Inflammatory macrophage treated with lipopolysaccharide for 1 hour (primary cell): ENCODE measurements at places on chromosomes 5 and 9.
A peak's percentile ranks its signal among the peaks of the same experiment; 100 is the strongest.

GRCh38 chr5:8730194-8730593 lies 815.7 kb downstream of the SEMA5A start:
- DNase-seq, result no peak

DNA sequence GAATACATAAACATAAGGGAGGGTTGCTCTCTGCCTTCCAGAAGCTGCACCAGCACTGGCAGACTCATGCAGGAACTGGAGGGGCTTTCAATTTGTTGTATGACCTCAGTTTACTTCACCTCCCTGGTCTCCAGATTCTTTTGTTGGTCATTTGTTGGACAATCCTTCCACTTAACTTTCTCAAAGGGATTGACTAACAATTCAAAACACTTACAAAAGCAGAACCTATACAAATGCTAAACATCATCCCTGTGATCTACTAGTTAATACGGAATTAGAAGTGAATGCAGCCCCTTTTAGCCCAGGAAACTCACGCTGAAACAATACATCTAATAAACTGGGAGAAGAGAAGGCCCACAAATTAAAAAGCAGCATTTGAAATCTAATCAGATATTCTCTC lies 404.6 kb upstream of the BRINP1 start:
- no peak for DNase-seq

DNA sequence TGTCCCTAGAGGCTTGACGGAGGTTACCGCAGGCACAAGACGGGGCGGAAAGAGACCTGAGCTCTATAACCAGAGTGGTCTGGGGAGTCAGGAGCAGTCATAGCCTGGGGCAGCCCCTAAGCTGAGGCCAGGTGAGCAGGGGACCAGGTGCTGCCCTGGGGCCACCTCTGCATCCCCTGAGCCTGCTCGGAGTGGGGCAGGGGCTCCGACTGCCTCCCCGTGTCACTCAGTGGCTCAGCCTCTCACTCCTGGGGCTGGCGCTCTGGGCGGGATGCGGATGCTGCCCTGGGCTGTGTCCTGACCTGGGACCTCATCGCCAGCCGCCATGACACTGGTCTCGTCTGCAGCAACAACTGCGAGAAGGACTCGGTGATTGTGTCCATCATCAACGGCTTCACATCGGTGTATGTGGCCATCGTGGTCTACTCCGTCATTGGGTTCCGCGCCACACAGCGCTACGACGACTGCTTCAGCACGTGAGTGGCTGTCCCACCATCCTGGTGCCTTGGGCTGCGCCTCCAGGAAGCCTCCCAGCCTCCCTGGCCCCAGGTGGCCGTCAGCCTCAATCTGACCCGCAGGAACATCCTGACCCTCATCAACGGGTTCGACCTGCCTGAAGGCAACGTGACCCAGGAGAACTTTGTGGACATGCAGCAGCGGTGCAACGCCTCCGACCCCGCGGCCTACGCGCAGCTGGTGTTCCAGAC lies 8.8 kb upstream of the SLC6A18 start:
- DNase-seq, result no peak

DNA sequence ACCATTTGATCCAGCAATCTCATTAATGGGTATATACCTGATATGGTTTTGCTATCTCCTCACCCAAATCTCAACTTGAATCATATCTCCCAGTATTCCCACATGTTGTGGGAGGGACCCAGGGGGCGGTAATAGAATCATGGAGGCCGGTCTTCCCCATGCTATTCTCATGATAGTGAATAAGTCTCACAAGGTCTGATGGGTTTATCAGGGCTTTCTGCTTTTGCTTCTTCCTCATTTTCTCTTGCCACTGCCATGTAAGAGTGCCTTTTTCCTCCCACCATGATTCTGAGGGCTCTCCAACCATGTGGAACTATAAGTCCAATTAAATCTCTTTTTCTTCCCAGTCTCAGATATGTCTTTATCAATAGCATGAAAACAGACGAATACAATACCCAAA lies 74.5 kb upstream of the APC start:
- DNase-seq, result peak; percentile 15

DNA sequence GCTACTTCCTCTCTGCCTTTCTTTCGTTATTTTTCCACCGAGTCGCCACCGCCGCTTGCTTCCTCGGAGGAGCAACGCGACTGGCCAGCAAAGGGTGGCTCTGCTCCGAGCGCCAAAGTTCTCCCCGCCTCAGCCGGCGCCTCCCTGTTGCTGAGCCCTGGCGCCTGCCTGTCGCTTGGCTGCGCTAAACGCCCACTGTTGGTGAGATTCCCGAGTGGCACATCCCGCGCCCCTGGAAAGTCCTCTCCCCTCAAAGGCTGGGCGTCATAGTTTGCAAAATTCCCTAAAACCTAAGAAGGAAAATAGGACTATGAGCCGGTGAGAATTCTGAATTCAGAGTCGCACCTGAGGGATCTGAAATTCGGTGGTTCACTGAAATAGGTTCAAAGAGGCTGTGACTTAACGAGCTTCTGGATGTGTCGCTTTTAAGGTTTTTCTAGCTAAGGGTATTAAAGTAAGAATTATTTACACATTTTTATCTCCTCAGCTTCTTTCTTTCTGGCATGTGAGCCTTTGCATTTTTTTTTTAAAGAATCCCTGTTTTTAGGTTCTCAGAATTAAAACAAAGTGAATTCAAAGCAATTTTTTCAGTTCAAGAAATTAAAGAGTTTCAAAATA lies at the start of gene GRIN3A:
Gene GRIN3A, minus strand, starts transcription at position 82 of the 618 bp plus-strand sequence. CDS start 668 bp downstream, outside the sequence.
- no peak for DNase-seq

DNA sequence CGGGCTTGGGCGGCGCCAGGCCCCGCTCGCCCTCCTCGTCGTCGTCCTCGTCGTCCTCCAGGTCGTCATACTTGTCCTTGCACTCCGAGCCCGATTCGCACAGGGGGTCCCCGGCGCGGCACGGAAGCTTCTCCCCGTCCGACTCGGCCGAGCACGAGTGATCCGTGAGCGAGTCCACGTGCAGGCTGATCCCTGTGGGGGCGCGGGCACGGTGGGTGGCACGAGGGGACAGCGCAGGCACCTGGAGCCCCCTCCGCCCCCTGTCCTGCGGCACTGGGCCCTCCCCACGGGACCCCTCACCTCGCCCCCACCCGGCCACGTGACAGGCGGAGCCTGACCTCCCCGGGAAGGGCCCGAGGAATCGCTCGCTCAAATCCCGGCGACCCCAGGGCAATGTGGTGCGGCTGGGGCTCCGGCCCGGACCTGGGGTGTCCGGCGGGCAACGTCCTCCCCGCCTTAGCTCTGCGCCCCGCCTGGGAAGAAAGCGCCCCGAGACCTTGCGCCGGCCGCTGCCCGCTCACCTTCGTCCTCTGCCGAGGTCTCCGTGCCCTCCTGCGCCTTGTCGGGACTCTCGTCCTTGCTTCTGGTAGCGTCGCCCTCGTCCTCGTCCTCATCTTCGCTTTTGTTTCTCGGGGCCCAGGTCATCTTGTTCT lies 2.5 kb downstream of the IRX2 start:
- DNase-seq, result no peak

DNA sequence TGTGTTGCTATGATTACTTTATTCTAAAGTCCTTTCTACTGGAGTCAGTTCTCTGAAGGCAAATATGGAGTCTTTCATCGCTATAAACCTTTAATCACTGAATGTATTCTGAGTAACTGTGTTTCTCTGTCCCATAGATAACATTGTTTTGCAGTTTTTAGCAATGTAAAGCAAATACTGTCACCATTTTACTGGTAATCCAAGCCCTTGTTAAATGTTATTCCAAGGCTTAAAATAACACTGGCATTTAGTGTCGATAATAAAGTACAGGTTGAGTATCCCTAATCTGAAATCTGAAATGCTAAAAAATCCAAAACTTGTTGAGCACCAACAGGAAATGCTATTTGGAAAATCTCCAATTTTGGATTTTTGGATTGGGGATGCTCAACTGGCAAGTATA lies 24.6 kb downstream of the CCNH start:
- no peak for DNase-seq

DNA sequence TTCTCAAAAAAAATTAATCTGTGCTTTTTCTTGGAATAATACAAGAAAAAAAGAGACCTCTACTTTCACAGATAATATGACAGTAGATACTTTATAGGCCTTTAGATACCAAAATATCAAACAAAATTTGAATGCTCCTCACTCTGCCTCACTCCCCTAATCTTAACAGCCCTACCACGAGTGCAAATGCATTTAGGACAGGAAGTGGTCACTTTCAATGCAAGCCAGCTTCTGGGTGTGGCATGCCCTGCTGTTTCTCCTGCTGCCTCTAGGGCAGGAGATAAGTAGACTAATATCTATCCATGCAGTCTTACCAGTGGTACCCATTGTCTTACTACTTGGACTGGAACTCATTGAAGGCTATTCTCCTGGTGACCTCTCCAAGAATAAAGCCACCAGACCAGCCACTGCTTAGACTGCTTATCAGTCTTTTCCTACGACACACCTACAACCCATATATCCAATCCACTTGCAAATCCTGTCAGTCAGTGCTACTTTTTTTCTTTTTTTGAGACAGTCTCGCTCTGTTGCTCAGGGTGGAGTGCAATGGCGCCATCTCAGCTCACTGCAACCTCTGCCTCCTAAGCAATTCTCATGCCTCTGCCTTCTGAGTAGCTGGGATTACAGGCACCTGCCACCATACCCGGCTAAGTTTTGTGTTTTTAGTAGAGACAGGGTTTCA lies 23.0 kb downstream of the FRRS1L start:
- peak; percentile 37 for DNase-seq

DNA sequence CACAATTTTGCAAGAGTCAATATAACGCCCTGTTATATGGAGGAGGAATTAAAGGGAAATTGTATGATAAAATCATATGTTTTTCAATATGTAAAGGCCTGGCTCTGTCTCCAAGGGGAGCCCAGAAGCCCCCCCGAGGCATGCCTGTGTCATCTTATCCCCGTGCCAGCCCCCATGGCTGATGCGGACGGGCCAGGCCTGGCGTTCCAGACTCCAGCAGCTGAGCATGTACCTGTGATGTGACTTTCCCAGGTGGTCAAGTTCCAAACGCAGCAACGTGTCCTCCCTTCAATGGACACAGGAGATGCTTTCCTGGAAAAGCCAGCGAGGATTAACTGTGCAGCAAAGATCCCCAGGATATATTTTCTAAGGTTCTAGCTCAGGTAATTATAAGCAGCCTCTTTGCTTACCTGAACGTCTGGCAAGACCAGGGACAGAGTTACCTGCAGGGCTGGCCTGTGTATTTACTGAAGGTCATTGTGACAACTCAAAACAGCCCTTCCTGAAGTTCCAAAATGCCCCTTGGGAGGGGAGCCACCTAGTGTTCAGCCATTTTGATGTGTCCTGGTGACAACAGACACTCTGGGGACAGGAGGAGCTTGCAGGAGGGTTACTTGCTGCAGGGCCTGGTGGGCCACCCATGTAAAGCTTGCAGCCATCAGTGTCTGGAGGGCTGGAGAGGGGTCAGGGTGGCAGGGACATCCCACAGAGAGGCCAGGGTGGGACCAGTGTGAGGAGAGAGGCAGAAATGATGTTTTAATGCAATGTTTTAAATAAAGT lies 53.3 kb upstream of the RNU6ATAC start:
- DNase-seq, result peak; percentile 12

DNA sequence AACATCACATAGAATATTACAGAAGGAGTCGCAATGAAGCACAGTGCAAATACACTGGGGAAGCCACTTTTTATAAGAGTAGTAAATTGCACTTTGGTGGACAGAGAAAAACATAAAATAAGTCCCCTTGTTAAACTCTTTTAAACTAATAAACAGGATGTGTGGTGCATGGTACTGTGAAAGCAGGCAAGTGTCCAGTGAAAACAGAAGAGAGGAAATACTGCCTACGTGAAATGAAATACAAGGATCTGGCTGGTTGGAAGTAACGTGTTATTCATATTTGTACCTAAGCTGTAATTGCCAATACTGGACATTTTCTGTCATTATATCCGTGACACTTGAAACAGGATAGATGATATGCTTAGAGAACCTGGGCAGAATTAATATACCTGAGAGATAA lies 191.9 kb upstream of the SLC27A6 start:
- no peak for DNase-seq

- DNase-seq, result no peak
These were observed 121.5 kb downstream of the CAMK4 start for GRCh38 chr5:111345731-111346130.

- no peak for DNase-seq
These were observed 118.1 kb upstream of the ERCC6L2 start for GRCh38 chr9:95757439-95757838.
